ENCODE measurements at places on chromosomes 6 and 20.
A peak's percentile ranks its signal among the peaks of the same experiment; 100 is the strongest.

- no peak for DNase-seq
These were observed 1.4 kb downstream of the CST3 start for GRCh38 chr20:23636182-23636907.

DNA sequence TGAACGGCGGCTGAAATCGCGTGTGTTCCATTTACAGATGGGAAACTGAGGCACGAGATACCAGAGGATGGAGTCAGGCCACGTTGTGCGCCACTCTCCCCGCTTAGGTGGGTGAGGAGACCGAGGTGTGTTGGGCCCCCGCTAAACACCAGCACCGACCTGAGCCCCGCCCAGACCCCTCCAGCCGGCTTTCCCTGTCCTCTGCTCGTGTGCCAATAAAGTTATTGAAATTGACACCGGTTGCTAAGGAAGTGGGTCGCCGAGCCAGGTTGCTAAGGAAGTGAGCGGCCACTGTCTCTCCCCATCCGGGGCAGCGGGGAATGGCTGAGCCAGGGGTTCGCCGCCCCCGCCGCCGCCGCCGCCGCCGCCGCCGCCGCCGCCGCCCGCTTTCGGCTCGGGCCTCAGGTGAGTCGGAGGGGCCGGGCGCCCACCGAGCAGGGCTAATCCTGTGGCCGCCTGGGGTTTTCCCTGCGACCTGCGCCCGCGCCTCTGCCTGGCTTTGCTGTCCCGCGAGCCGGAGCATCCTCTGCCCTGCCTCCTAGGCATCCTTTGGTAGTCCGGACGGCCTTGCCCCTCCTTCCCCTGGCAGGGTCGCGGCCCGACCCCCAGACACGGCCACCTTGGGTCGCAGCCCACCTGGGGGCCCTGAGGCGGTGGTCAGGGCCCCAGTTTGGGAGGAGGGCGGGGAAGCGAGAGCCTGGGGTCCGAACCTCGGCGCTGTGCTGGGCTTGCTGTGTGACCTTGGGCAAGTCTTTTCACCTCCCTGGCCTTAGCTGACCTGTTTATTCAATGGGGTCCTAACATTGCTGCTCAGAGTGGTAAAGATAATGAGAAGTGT, at the start of gene KIF3B:
Gene KIF3B, plus strand, starts transcription at position 291 of the 838 bp plus-strand sequence. CDS start 32,127 bp downstream, outside the sequence.
- peak; percentile 85 for DNase-seq

DNA sequence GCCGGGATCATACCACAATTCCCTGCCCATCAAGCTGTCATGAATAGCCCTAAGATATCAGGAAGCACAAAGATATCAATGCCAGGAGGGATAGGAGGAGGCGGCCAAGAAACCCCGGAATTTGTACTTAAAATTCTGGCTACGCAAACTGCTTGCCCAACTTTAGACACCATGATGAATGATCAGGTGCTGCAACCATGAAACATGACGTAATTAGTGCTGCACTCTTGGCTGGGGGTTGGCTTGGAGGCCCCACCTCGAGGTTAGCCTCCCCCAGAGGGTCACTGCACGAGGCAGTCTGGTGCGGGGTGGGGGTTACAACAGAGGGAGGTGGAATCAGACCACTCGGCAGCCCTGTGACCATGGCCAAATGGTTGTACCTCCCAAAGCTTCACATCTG, 8.9 kb downstream of the SIRPA start:
- no peak for DNase-seq

- no peak for DNase-seq
These were observed 24.8 kb upstream of the SYNDIG1 start for GRCh38 chr20:24444526-24445190.

GRCh38 chr6:148629592-148630465, 117.0 kb upstream of the UST start:
- no peak for DNase-seq

DNA sequence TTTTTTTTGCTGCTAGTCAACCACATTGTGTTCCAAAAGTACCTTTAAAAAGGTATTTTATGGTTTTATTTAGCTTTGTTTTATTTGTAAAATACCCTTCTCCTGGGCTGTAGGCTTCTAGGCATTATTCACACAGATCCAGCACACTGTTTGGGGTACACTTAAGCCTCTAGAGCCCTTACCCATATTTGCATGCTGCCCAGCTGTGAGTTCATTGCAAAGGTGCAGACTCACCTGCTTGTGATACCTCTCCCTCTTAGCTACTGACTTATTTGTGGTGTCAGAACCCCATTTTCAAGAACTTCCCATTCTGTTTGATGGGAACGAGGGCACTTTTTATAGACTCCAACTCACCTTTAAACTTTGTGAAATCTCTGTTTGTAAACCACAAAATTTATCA, 69.8 kb downstream of the RIN2 start:
- DNase-seq: no peak

DNA sequence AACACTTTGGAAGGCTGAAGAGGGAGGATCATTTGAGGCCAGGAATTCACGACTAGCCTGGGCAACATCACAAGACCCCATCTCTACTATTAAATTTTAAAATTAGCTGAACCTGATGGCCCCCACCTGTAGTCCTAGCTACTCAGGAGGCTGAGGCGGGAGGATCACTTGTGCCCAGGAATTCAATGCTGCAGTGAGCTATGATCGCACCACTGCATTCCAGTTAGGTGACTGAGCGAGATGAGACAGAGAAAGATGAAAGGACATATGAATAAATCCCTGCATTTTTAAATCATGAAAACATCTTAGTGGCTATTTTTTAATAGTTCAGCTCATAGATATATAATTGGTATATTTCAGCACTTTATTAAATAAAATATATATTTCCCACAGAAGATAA, 93.8 kb downstream of the GPR63 start:
- DNase-seq: no peak

GRCh38 chr6:105886814-105887544, 199.2 kb upstream of the PRDM1 start:
- DNase-seq: no peak

DNA sequence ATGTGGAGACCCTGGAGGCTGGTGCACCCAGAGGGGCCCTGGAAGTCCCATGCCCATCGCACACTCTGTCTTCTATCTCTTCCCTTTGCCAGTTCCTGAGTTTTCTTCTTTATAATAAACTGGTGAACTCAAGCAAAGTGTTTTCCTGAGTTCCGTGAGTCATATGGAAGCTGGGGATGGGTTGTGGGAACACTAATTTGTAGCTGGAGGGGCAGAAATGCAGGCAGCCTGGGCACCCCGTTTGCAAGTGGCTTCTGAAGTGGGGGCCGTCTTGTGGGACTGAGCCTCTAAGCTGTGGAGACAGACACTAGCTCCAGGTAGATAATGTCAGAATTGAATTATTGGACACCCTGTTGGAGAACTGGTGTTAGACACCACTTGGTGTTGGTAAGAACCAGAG, 3.2 kb upstream of the PPP1R3G start:
- no peak for DNase-seq

- no peak for DNase-seq
These were observed 592.3 kb downstream of the PHF3 start for GRCh38 chr6:64227863-64228262.

GRCh38 chr6:17297271-17298080, 16.3 kb downstream of the RBM24 start:
- DNase-seq: no peak

- peak; percentile 90 for DNase-seq
These were observed 34.3 kb upstream of the QKI start for GRCh38 chr6:163380216-163380615.

DNA sequence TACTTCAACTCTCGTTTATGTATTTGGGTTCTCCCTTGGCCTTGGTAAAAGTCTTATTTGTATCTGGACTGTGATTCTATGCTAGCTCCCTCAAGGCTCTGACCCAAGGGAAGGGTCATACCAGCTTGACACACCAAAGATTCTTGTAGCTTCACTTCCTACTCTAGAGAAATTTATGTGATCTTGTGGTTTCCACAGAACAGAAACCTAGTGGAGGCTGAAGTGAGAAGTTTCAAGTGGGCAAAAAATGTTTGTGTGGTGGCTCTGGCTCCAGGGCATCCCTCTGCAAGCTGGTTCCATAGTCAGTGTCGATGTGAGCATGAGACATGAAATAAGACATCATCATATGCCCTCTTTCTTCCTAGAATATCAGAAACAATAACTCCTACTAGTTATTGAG, 48.1 kb upstream of the TNFRSF21 start:
- no peak for DNase-seq

- DNase-seq: no peak
These were observed 67.8 kb upstream of the HTR1E start for GRCh38 chr6:86869500-86869899.

DNA sequence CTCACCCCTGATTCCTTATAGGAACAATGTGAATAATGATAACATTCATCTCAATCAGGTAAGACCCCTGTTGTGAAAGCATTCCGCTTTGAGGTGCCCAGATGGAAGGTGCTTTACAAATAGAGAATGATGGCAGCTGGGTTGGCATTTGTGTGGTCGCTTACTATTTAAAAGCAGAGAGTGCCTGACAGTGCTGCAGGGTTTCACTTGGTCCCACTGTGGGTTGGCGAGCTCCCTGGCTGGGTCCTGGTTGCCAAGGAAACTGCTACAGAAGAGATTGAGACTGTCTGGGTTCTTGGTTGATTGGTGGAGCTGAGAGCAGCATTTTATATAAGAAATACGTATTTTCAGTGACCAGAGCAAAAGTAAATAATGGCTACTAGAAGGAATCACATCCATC, 207.2 kb upstream of the KCNQ5 start:
- no peak for DNase-seq

- no peak for DNase-seq
These were observed 246.6 kb upstream of the ID4 start for GRCh38 chr6:19590501-19591131.

DNA sequence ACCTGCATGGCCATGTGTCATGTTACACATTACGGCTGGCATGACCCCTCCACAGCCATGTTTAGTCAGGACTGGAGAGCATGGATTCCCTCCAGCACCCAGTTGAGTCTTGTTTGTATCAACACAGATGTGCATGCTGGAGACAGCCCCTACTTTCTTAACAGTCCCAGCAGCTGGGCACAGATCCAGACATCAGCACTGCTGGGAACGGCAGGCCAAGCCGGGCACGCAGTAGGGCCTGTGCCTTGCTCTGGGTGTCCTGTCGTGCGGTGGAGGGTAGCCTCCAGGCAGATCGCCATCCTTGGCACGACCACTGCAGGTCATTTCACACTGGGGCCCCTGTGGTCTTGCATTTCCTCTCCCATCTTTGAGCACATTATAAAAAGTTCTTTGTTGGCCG, 381.4 kb downstream of the SMOC2 start:
- no peak for DNase-seq

GRCh38 chr6:142927271-142927580, 17.8 kb downstream of the HIVEP2 start:
- DNase-seq: peak; percentile 61

GRCh38 chr20:48153523-48153922, 368.2 kb upstream of the SULF2 start:
- DNase-seq: no peak

DNA sequence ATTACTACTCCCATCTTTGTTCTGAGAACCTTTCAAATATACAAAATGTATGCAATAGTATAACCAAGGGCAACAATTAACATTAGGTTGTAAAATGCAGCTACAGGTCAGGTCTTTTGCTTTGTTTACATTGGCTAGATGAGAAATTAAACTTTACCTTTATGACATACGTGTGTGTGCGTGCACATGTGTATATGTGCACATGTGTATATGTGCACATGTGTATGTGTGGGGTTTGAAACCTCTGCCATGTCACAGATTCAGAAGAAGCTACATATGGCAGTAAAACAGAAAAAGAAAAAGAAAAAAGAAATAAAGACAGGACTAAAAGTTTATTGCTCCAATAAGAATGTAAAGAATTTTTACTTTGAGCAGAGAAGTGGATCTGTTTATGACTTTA, 40.6 kb downstream of the BLOC1S5 start:
- no peak for DNase-seq

DNA sequence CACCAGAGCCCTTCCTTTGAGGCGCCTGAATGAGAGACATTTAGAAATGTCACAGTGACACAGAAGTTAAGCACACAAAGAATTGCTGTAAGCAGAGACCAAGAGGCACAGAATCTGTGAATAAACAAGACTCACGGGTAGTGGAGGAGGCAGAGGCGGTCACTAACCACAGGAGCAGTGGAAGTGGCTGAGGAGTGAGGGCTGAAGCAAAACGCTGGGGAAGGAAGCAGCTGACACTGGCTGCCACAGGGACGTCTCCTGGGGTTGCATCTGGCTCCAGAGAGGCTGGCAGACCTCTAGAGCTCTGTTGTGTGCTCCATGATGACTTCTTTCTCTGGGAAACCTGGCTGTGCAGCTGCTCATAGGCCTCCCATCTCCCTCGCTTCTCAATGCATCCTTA, 65.0 kb upstream of the SLC2A12 start:
- DNase-seq: no peak

DNA sequence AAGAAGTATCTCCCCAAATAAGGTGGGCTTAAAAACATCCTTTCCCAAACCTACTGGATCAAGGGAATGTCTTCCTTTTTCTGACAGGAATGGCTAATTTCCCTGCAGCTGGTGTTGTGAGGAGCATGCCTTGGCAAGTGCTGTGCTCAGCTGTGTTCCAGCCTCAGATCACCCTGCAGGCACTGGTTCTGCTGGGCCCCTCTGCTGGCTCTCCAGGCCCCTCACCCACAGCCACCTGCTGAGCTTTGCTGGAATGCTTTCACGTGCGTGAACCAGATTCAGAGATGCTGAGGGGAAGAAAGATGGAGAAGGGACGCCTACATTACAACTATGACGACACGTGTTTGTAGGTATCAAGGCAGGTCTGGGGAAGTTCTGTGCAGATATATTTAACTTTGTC, 71.3 kb upstream of the FOXC1 start:
- no peak for DNase-seq

DNA sequence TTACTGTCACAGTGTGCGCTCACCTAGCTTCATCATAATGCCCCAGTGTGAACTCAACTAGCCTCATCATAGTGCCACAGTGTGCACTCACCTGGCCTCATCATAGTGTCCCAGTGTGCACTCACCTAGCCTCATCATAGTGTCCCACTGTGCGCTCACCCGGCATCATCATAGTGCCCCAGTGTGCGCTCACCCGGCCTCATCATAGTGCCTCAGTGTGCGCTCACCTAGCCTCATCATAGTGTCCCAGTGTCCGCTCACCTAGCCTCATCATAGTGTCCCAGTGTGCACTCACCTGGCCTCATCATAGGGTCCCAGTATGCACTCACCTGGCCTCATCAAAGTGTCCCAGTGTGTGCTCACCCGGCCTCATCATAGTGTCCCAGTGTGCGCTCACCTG, 10.6 kb downstream of the TMEM242 start:
- DNase-seq: no peak

- no peak for DNase-seq
These were observed 234.6 kb downstream of the ANKRD60 start for GRCh38 chr20:57993716-57994431.

GRCh38 chr6:46757214-46757596, 10.5 kb downstream of the ANKRD66 start:
- no peak for DNase-seq

GRCh38 chr6:117481278-117481925, 1.1 kb upstream of the DCBLD1 start:
- DNase-seq: no peak
